ENCODE measurements at places on chromosomes 3 and 15.

DNA sequence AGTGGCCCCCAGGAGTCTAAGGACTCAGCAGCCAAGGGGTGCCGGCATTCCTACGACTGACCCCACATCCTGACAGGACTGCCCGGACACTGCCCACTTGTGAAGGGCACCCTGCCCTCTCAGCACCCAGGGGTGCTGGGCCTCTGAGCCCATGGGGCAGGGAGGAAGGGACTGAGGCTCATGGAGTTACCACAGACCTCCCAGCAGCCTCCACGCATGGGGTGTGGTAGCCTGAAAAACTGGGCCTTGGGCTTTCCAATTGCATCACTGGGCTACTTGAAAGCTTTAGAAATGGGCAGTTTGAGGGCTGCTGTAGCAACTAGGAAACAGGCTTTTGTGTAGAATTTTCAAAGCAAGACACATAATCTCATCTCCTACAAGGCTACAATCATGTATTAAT lies 13.2 kb downstream of the TKT start:
- DNase-seq, result no peak

- DNase-seq, result no peak
These were observed 7.9 kb upstream of the GP9 start for GRCh38 chr3:129052675-129053074.

DNA sequence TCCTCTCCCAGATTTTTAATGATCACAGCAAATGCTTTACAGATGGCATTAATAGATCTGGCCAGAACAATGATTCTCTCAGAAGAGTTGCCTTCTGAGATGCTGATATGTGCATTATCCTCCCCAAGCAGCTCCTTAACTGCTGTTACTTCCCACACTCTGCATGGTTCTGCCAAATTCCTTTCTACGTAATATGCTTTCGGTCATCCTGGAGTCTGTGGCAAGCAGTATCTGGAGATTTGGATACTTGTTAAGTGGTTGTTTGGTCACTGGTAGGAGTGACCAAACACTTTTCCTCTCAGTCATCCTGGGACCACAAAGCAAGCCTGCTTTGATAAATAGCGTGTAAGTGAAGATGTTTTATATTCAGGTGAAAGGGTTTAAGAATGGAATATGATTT lies 71.1 kb upstream of the CCNL1 start:
- no peak for DNase-seq

DNA sequence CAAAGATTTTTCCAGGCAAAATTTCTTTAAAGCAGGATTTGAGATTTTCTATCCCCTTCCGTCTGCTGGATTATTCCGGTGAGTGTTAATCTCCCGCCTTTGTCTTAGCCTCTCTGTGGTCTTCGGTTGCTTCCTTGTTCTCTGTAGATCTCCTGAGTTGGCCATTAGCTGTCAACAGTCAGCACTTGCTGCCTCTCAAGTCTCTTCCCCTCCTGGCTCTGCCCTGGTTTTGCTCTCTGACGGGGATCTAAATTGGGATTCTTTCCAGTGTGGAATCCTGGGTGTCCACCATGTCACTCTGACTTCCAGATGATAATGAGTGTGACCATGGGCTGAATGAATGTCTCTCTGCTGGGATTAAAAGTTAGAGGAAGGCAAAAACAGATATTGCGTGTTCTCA lies 121.5 kb downstream of the IGF1R start:
- DNase-seq, result no peak

DNA sequence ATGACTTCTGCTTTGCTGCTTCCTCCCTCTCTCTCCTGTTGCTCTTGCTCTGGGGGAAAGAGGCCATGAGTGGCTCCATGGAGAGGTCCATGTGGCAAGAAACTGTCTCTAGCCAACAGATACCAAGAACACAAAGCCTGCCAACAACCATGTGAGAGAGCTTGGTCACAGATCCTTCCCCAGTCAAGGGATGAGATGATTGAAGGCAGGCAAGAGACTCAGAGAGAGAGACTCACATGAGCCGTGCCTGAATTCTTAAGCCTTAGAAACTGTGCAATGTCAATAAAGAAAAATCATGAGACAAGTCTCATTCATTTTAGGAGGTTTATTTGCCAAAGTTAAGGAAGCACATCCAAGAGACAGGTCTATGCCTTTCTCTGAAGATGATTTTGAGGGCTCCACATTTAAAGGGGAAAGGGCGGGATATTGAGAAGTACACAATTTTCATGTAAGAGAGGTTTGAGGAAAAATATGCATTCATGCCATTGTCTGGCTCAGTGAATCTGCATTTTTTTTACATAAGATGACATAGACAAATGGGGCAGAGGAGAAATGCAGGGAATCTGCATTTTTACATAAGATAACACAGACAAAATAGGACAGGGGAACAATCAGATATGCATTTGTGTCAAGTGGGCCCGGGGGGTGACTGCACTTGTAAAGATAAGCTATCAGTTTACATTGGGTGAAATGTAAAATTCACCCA lies 59.5 kb upstream of the SUCLG2 start:
- DNase-seq, result no peak

DNA sequence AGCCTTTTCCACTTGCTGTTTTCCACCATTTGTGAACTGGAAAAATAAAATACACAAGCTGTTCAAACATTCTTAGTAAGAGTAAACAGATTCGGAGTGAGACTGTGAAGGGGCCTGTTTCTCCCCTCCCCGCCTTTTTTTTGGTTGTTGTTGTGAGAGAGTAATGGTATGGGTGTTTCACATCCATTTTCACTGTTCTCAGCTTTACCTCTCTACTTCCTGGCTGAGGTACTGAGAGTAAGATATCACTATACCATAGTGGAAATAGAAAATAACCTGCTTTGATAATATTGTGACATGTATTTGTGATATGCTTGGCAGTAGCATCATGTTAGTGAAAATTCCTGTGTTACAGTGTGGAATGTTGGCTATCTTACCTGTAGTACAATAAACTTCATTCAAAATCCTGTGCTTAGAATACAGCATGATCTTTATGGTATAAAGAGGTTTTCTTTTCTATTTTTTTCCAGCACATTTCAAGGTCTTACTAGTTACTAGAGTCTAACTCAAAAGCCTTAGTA lies 12.0 kb downstream of the CNTN4 start:
- DNase-seq, result no peak

DNA sequence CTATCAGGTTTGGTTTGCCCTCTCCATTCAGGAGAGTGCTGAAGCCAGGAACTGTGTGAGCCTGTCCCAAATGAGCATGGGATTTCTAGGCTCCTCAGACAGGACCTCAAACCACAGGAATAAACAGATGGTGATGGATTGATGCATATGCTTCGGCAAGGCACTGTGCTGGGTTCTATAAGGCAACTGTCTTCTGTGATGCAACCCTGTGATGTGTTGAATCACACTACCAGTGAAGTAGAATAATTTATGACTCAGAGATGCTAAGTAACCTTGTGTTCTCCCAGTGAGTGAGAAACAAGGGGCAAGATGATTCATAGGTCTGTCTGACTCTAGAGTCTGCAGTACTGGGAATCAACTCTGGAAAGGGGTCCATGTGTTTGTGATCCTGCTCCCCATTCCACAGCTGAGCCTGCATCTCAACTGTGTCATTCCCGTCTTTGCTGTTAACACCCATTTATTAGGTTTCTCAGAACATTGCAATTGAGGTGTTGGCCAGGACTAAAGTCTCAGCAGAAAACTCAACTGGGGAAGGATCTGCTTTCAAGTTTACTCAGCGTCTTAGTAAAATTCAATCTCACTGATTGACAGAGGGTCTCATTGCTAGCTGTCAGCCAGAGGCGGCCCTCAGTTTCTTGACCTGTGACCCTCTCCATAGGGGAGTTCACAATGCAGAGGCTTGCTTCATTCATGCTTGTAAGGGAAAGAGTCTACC lies 510.1 kb upstream of the CFAP20DC start:
- no peak for DNase-seq

GRCh38 chr3:66392512-66392911 lies 108.3 kb downstream of the LRIG1 start:
- no peak for DNase-seq

DNA sequence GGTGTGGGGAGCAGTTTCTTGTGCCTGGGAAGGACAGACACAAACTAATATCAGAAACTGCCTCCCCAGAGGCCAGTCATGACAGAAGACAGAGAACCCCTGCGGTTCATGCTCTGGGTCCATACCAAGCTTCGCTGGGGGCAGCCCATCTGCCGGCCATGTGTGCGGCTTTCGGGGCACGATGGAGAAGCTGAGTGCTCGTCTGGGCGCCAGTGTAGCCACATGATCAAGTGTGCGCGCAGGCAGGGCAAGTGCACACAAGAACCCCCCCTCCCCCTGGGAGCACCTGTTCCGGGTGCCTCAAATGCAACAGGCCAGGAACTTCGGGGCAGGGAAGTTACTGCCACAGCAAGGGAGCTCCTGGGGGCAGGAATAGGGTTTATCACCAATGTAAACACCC lies 1.8 kb downstream of the ADAMTS17 start:
- no peak for DNase-seq

DNA sequence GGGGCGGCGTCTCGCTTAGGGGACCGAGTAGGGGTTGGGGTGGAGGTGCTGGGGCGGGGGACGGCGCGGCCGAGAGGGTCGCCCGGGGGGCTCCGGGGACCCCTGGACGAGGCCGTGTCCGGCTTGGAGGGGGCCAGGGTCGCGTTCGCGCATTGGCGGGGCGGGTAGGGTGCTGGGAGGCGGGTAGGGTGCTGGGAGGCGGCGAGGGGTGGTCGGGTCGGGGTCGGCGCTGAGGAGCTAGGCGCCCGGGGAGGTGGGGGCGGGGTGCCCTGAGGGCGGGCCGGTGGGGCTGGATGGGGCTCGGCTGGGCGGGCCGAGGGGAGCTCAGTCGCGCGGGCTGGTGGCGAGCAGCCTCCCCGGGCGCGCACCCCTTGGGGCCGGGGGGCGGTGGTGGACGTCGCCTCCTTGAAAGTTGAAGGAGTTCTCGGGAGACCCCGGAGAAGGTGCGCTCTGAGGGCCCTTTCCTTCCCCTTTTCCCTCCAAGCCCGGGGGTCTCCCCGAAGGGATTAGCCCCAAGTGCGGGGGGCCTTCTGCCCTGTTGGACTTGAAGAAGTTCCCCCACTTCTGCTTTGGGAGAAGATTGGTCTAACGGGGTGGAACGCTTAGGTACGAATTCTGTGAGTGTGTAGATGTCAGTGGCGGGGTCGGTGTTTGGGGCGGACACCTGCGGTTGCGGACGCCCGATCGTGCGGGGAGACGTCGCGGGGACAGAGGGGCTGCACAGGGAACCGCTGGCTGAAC lies 543 bp downstream of the MEF2A start:
- no peak for DNase-seq

DNA sequence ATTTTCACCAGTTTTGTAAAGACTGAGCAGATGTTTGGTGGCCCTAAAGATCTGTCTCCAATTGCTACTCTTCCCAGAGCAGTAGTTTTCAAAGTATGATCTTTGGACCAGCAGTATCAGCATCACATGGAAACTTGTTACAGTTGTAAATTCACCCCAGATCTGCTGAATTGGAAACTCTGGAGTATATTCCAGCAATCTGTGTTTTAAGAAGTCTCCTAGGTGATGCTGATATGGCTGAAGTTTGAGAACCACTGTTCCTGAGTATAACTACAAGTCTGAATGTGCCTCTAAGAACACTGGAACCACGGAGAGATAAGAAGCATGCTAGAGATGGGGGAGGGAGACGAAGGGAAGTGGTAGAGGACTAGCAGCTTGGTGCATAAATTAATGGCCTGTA lies 45.7 kb downstream of the NUDT16 start:
- no peak for DNase-seq

DNA sequence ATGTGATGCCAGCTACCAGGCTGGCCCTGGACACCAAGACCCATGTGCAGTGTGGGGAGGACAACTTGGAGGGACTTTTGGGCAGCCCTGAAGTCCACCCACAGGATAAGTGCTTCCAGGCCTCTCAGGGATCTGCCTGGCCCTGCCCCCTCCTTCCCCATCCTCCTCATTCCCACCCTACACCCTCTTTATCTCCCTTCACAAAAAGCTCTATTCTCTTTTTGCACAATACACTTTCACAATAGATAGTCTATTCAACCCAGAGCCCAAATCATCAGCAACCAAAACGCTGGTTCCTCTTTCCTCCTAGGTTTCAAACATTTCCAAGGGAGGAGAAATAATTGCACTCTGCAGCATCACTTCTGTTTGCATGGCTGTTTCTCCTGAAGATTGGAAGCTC lies 7.8 kb upstream of the ZNF710 start:
- no peak for DNase-seq

DNA sequence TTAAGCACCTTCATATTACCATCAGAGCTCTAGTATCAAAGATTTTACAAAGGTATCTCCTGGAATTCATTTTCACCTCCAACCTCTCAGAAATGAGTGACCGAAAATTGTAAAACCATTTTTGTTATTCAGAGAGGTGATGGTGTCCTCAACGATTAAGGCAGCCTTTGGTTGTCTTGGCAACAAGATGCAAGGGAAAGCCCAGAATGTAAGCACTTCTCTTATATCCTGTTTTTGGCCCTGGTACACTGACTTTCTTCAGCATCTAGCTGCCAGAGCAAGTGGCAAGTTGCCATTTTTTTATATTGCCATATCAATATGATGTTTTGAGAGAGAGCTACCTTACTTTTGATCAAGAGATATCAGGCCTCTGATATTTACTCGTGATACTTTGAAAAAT lies 384.9 kb upstream of the NECTIN3 start:
- no peak for DNase-seq

- no peak for DNase-seq
These were observed 43.5 kb downstream of the EPHB1 start for GRCh38 chr3:134838599-134838998.

- no peak for DNase-seq
These were observed 63.8 kb downstream of the CASR start for GRCh38 chr3:122247087-122247824.

- DNase-seq, result no peak
These were observed 15.3 kb upstream of the PARP14 start for GRCh38 chr3:122665226-122665786.

GRCh38 chr3:136280961-136281360 lies 30.8 kb downstream of the PCCB start:
- no peak for DNase-seq

DNA sequence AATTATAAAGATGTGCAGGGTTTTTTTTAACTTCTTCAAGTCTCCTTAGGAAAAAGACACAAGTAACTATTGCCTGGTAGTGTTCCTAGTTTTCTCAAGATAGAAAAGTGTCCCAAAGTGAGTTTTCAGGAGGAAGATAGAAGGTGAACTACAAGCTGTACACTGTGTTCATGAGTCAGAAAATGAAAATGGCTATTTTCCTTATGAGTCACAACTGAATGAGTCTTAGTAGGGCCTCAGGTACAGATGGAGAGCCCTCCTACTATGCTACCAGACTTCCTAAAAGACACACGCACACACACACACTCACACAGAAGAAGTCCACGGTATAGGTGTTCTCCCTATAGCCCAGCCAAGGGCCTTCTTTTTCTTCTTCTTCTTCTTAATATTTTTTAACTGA lies 3.1 kb downstream of the MYO1E start:
- no peak for DNase-seq

- no peak for DNase-seq
These were observed 124.3 kb downstream of the CHCHD6 start for GRCh38 chr3:126828306-126828705.

GRCh38 chr3:154244644-154245043 lies 79.6 kb downstream of the DHX36 start:
- no peak for DNase-seq

- peak; percentile 31 for DNase-seq
These were observed 544.8 kb downstream of the AGBL1 start for GRCh38 chr15:86624261-86625036.
